ENCODE measurements at places on chromosomes 7 and 10. TPM values are rescaled to one million over a fixed set of nuclear protein-coding genes. Genes with fewer than 3 reads are reported as not detected.

The LBX1 gene
- total RNA-seq = not detected

DNA sequence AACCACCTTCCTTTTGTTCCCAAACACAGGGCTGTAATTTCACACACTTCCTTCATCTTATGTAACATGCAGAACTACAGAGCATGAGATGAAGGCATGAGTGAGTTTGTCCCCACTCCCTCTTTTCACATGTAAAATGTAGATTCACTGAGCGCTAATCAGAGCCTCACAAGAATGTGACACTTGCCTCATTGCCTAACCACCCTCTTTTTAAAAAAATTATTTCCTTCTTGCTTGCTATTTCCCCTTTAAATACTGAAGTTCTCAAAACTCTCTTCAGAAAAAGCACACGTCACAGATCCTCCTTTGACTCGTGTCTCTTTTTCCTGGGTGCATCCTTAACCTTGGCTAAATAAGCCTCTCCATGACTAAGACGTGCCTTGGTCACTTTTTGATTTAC lies 121.2 kb upstream of the TARP start:
- no peak for DNase-seq

- no peak for DNase-seq
These were observed 122.0 kb downstream of the SKIDA1 start for GRCh38 chr10:21403256-21404015.

DNA sequence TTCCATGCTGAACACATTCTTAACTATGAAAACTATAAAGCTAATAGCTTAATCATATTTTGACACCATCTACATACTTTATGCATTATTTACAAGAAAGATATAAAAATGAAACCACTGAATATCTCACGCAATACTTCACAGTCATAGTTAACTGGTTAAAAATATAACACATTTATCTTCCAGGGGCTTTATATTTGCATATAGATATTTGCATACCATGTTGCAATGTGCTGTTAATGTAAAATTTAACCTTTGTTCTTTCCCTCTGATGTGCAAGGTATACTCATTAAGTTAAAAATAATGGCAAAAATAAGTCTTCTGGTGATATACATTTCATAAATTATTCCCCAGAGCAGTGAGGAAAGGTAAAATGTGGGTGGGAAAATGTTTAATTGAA lies 76.9 kb upstream of the MGMT start:
- no peak for DNase-seq

GRCh38 chr10:22363305-22363704 lies 18.0 kb downstream of the SPAG6 start:
- no peak for DNase-seq
